ENCODE measurements at places on chromosomes 4 and X. TPM values are rescaled to one million over a fixed set of nuclear protein-coding genes. Genes with fewer than 3 reads are reported as not detected.

The WDR17 gene
- total RNA-seq: 0.42 TPM

The OPN1LW gene
- total RNA-seq: not detected

The GPRASP1 gene
- total RNA-seq: 2.1 TPM

The USP26 gene
- not detected for total RNA-seq

The MAGEA10 gene
- not detected for total RNA-seq

DNA sequence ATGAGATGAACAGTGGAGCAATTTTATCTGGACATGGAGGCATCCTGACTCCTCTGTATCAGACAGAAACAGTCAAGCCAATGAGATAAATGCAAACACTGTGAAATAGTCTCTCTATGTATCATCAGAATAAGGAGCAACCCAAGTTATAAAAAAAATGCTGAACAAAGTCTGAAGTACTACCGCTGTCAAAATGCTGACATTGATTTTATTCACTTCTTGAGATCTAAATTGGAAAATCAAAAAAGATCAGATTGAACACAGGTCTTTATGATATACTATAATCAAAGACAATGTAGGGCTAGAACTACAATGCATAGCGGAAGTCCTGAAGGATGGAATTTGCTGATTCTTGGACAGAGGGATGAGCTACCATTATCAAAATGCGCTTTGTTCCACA is 76.1 kb downstream of the FTHL17 start:
- DNase-seq: no peak

DNA sequence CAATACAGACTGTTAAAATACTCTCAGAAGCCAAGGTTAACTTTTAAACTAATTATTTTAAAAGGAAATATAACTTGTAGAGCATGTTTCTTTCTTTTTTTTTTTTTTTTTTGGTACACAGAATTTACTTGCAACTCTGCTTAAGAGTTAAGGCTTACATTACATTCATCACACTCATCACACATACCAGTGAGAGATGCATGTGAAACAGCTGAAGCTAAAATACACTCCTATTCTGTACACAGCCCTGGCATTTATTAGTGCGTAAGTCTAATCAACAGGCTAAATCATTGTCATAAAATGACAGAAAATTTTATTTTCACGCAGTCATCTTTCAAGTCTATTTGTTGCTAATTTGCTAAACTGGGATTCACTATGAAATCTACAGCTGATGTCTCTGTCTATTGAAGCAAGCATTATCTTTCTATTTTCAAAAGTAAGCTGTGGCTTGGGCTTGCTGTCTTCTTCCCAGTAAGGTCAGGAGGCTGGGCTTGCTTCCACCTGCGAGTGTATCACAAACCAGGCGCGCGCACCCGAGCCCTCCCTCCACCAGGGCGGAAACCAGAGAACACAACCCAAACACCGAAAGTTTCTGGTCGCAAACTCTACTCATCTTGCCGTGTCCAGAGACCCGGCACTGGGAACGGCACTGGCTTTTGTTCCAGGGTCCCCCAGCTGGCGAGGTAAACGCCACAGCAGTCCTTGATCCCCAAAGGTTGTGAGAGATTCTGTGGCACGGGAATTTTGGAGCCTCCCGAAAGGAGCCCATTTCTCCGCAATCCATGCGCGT is 3.9 kb downstream of the MAML3 start:
- peak; percentile 69 for DNase-seq

- no peak for DNase-seq
These were observed 424.3 kb downstream of the ARAP2 start for GRCh38 chr4:35820003-35820402.

DNA sequence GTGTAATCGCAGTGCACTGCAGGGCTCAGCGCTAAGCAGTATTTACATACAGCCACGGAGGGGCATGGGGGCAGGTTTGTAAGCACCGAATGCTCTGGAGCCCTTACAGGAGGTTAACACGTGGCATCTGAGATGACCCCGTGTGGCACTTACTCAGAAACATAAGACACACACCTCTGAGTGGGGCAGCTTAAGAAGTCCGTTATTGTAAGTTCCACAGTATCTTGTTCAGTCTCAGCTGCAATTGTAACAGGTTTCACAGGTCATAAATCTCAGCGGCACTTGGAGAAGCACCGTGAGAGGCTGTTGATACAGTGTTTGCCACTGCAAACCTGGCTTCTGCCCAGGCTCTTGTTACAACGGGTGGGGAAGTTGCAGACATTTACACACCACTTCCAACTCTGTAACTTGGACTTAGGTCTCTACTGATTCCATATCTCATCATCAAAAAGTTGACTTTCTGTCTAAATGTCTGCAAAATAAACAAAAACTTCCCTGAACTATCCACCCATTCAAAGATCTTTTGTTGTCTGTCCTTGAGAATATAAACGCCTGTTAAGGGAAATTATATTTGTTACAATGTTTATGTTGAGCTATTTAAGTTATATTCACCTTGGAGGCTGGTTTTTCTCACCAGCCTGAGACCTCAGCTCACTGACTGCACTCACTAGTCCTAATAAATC is 10.3 kb downstream of the CPLX1 start:
- no peak for DNase-seq

GRCh38 chr4:151575646-151576045 is 166.7 kb downstream of the FHIP1A start:
- DNase-seq: no peak

DNA sequence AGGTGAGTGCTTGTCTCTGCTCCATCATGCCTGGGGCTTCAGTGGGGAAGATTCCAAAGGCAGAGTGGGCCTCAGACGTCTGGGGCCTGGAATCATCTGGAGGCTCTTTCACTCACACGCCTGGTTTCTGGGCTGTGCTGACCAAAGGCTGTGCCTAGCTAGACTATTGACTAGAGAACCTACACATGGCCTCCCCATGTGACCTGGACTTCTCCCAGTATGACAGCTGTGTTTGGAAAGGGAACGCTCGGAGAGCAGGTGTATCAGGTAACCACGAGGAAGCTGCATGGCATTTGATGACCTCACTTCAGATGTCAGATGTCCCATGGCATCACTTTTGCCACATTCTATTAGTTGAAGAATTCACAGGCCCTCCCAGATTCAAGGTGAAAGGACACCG is 51.0 kb downstream of the ADGRL3 start:
- DNase-seq: no peak

DNA sequence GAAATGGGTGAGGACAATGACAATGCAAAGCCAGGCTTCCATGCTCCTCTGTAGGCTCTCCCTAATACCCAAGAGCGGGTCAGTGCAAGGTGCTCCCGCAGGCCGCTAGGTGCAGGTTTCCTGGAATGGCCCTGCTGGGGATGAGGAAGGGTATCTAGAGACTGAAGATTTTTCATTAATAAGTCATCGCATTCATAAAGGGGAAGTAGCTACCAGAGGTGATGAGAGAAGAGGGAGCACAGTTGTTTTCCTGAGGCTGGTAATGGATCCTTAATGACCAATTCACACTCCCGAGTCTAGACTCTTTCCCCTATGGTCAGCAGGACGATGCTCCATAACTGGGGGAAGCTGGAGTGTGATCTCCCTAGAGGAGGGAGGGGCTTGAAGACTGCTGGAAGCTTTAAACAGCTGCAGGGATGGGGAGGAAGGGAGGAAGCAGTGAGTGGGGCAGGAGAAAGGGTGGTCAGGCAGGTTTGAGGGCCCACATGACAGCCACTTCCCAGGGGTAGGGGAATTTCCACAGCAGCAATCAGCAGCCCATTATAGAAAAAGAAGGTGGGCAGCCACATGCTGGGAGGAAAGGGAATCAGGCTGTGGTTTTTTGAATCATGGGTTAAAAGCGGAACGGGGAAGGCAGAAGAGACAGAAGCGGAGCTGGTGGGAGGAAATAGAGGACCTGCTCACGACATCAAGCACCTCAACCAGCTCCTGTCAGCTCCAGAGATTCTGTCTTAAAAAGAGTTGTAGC is 10.2 kb upstream of the ATP6AP2 start:
- DNase-seq: no peak

DNA sequence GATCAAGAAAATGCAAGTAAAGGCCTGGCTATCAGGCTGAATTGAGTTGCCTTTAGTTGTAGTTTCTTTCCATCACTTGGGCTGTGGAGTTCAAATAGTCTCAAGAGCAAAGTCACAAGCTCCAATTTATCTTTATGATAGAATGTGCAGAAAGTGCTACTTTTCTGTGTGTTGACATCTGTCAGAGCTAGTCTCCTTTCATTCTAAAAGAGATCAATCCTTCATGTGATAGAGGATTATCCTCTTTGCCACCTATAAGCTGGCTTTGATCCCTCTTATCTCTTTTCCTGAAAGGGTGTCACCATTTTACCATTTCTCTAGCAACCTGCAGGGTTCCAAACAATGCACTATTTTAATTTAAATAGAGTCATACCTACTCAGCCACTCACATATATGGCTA is 224.9 kb downstream of the TEX13A start:
- no peak for DNase-seq

DNA sequence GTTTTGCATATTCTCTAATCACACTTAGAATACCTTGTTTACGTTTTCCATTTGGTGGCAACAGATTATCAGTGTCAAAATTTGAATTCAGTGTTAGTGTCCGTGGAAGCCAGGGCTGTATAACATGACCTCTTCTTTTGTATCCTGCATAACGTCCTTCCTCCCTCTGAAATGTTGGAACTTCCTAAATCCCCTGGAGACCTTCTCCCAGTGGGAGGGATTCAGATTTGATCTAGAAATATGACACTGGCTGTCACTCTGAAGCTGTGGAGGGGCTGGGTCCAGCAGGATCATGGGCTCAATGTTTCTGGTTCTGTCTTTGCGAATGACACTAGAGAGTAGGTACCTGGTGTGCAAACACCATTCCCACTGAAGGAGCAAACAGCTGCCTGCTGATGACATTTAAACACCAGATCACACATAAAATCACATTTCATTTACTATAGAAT is 850 bp upstream of the CXCL3 start:
- peak; percentile 51 for DNase-seq

- DNase-seq: peak; percentile 88
These were observed 47.2 kb downstream of the MAOA start for GRCh38 chrX:43703211-43703791.

DNA sequence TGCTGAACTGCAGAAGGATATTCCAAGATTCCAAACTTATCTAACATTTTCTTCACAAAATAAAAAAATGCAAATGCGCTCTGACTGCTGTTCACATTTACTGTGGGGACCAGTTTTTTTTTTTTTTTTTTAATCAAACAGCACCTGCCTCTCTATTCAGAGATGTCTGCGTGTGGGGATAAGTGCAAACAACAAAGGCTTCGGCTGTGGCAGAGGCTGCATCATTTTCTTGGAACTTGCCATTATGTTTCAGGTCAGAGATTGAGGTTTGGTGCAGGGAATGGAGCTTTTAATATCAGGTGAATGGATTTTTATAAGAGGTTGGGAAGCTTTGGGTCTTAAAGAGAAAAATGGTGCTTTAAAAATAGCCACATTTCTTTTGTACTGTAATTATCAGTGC is 78.2 kb upstream of the TET2 start:
- DNase-seq: no peak

GRCh38 chrX:133559909-133560308 is 144.6 kb upstream of the GPC4 start:
- DNase-seq: no peak

GRCh38 chr4:54695788-54696187 is 38.0 kb downstream of the KIT start:
- no peak for DNase-seq

- DNase-seq: no peak
These were observed 487.1 kb downstream of the STPG2 start for GRCh38 chr4:97656044-97656720.

GRCh38 chr4:81599742-81600380 is 128.2 kb upstream of the RASGEF1B start:
- DNase-seq: no peak

GRCh38 chr4:76879731-76880364 is 18.1 kb downstream of the SOWAHB start:
- DNase-seq: no peak

GRCh38 chr4:5554376-5554775 is 154.0 kb downstream of the EVC2 start:
- peak; percentile 6 for DNase-seq
